Stimulated activated CD4-positive, alpha-beta T cell treated with anti-CD3 and anti-CD28 coated beads, Interleukin-12 subunit alpha, Interleukin-12 subunit beta, amount 100 ng/mL, for 48 hours (primary cell): ENCODE measurements at places on chromosomes 5 and 9.

- DNase-seq: no peak
Measured at GRCh38 chr9:74117731-74118130, 379.4 kb upstream of the RORB start.

DNA sequence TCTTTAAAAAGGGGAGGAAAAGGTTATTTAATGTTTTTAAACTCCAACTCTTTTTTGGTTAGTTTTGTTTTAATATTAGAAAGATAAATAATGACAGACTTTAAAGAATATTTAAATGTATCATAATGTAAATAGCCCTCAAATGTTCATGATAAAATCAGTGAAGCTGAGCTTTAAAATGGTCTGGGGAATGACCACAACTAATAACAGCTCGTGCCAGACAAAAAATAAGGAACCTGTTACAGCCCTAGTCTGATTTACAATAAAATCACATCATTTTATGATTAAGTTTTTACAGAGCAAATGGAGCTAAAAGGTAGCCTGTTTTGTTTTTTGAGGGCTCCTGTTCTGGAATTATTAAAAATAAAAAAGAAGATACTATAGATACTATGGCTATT lies 46.1 kb downstream of the VCAN start:
- DNase-seq: no peak

GRCh38 chr5:37619353-37619752 lies 220.5 kb downstream of the GDNF start:
- DNase-seq: no peak

- no peak for DNase-seq
Measured at GRCh38 chr5:132103969-132104391, 30.4 kb downstream of the CSF2 start.

DNA sequence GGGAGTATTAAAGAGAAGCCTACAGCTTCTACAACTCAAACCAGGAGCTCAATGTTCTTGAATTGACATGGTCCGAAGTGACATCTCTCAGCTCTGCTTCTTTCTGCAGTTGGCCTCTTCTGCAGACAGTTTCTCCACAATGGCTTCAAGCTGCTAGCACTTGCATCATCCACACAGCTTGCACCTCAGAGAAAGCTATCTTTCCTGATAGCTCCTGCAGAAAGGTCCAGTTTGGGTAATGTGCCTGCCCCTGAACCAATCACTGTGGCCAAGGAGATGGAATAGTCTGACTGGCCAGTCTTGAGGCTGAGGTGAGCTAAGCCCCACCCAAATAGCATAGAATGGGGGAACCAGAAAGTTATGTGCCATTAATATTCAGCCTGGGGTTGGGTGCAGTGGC lies 95.8 kb upstream of the ABCA1 start:
- no peak for DNase-seq

GRCh38 chr5:137019229-137019628 lies 479.9 kb downstream of the SPOCK1 start:
- no peak for DNase-seq

DNA sequence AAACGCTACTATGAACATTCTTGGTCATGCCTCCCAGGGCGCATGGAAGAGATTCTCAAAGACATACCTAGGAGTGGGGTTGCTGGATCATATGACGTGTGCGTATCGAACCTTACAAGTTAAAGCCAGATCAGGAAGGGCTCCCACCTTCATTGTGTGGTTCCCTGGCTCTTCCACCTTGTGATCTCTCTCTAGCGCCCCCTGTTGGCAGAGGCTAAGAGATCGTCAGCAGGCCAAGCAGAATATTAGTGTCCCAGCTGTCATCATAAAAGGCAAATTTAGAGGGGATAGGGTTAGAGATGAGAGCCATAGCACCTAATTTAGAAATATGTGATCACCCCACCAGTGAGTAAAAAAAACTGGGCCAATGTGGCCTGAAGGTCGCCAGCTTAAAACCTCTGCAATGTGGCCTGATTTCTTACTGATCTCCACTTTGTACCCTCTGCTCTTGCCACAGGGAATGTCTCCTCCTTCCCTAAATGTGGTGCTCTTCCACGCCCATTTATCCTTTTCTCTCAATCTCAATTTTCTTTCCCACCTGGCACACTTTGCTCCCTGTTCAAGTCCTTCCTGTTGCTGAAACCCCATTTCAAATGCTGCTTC lies 91.7 kb upstream of the SHB start:
- DNase-seq: peak; percentile 53

GRCh38 chr9:122118343-122119165 lies 25.4 kb upstream of the TTLL11 start:
- DNase-seq: no peak

DNA sequence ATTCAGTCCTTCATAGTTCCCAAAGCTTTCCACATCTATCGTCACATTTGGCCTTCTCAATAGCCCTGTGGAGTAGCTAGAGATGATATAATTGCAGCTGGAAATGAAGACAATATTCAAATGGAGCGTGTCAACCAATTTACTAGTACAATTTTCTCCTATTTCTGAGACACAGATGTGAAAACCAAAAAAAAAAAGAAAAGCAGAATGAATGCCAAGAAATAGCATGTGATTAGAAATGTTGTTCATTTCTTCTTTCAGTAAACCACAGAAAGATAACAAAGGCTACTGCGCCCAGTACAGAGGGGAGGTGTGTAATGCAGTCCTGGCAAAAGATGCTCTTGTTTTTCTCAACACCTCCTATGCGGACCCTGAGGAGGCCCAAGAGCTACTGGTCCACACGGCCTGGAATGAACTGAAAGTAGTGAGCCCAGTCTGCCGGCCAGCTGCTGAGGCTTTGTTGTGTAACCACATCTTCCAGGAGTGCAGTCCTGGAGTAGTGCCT lies 99.0 kb downstream of the MUSK start:
- no peak for DNase-seq

DNA sequence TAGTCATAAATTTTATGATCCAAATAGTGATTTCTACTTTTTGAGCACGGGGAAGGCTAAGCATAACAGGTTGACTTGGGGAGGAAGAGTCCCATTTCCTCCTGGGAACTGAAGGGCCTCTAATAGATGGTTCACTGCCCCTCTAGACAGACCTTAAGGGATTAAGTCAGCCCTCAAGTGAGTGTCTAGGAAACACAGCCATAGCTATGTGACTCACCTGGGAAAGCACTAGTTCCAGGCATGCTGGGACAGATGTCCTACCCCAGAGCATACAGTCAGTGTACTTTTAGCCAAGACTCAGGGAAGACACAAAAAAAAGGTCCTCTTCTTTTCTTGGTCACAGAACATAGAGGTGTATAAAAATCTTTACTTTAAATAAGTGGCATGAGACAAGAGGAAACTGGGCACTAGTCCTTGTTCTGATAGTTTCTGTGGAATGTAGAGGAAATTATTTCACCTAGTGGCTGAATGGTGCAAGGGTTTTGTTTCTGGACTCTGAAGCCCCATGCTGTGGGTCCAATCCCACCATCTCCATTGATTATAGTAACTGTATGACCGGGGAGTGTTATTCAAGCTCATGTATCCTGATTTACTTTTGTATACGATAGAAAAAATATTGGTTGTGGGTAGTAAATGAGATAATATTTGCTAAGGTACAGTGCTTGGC lies 86.0 kb downstream of the NREP start:
- DNase-seq: no peak

GRCh38 chr5:36267905-36268304 lies 26.2 kb upstream of the NADK2 start:
- DNase-seq: no peak

DNA sequence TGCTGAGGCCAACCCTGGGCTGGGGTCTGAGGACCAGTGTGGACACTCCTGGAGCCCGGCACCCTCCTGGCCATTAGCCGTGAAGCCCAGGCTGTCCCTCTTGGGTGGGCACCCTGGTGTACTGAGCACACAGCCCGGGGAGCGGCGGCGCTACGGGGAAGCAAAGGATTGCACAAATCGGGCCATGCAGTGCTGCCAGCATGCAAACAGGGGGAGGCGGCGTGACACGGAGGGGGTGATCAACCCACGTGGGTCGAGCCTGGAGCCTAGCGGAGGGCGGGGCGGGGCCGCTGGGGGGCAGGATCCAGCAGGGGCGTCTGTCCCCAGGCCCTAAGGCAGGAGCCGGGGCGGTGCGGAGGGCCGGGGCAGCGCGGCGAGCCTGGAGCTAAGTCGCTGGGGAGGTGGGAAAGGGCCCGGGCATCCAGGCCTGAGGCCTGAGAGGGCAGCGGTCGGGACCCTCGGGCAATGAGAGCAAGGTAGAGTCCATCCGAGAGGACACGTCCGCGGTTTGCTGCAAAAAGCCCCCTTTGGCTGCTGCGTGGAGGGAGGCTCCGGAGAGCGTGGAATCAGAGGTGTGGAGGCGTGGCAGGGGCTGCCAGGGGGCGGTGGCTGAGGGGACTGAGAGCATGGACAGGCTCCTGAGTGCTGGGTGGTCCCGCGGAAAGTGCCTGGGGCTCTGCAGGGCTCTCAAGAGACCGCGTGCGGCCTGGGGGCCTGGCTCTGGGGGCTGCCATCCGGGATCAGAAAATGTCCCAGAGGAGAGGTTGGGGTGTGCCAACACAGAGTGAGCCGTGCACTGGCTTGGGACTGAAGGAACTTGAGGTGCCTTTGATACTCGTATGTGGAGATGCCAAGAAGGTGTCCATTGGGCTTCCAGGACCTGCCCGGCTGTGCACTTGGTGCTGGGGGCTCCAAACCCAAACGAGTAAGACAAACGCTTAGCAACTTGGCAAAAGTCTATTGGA lies 94.2 kb downstream of the BARX1 start:
- no peak for DNase-seq

DNA sequence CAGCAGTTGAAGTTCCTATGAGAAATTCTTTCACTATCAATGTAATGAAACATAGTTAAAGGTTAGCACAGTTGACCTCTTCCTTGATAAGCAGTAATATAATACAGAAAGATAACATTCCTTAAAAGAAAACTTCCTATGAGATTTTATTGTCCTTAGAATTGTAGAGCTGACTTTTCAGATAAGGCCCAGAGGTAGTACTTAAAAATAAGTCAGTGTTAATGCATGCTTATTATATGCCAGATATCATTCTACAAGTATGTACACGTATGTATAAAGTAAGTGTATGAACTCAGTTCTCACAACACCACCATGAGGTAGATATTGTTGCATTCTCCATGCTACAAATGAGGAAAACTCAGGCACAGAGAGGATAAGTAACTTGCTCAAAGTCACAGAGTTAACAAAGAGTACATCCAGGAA lies 15.3 kb downstream of the AP3S1 start:
- no peak for DNase-seq

GRCh38 chr5:169686137-169686536 lies 49.1 kb downstream of the DOCK2 start:
- DNase-seq: no peak

DNA sequence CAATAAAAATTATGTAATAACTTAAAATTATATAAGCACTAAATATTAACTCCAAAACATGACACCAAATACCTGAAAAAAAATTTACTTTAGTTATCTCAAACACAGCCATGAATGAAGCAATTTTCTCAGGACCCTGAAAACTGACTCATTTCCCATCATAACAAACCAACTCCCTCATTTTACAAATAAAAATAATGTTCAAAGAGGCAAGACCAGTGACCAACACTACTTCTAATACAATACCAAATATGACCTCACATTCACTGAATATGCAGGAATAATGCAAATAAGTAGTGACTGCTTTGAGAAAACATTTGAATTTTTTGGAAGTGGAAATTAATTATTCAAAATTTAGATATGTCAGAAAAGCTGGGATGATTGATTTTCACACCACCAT lies 21.6 kb downstream of the FBLL1 start:
- no peak for DNase-seq

DNA sequence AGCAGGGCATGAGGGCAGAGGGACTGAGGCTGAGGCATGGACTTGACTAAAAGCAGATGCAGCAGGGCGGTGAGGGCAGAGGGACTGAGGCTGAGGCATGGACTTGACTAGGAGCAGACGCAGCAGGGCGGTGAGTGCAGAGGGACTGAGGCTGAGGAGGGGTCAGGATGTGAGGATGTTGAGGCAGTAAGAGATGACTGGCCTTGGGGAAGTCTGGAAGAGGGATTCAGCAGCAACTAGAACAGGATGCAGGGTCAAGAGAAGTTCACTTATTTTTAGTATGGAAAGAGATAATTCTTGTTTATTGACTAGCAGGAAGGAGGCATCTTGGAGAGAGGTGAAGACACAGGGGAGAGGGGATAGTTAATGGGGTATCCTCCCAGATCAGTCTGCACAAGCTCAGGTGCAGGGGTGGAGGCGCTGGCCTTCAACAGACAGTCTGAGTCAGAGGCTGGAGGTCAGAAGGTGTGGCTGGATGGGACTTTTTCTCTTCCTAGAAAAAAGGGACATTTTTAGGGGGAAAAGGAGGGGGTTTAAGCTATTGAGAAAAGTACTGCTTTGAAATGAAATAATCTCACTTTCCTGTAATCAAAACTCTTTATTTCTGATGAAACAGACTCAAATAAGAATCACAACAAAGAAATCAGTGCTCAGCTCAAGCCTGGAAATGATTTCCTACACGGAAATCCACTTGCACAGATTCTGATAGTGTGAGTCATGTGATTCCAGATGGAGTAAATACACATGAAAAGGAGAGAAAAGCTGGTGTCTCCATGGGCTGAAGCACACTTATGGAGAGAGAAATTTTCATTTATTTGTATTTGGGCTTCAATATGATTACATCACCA lies 130.9 kb downstream of the PALM2AKAP2 start:
- no peak for DNase-seq

DNA sequence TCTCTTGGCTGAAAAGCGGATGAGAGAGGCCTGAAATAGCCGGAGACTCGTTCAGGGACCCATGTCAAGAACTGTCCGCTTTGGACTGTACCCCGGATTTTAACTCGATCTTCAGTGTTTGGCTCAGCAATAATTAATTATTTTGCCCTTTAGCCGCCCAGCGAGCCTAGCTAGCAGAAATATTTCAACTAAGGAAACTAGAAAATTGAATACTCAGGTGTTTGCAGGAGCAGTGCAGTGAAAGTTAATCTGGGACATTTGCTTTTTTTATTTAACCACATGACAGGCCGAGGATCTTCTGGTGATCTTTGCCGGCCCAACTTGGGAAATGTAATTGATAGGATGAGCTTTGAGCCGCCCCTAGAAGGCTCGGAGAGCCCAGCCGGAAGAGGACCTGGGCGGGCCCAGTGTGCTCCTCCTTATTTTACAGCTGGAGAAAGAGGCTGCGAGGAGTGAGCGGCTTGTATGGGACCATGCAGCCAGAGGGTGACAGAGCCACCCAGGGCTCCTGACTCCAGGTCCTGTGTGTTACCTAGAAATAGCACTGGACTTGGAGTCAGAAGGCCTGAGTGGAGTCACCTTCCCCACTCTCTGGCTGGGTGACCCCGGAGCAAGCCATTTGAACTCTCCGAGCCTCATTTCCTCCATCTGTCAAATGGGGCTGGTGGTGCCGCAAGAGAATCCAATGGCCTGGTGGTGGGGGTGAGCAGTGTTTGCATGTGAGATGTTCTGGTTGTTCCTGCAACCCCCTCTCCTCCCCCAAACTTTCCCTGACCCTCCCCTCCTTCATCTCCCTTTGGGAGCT lies 2.4 kb downstream of the PPARGC1B start:
- no peak for DNase-seq

DNA sequence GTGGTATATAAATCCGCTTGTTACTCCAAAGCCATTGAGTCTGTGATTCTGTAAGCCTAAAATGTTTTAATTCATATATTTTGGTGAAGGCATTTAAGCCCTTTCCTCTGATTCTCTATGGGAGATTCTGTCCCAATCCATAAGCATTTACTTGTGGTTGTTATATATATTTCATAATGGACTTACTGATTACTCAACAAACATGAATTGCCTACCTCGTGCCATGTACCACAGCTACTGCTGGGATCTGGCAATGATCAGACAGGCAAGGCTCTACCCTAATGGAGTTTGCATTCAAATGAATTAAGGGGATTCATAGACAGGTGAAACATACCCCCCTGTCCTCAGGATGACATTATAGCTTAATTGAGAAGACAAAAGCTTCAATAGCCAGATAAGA lies 54.5 kb downstream of the C9orf152 start:
- DNase-seq: no peak

GRCh38 chr5:110048491-110048890 lies 358.8 kb downstream of the MAN2A1 start:
- no peak for DNase-seq
